ENCODE measurements at places on chromosomes 3 and 15. TPM values are rescaled to one million over a fixed set of nuclear protein-coding genes. Genes with fewer than 3 reads are reported as not detected.

- peak; percentile 31 for ATAC-seq
Measured at GRCh38 chr3:194194051-194194756, 58.3 kb downstream of the HES1 start.

DNA sequence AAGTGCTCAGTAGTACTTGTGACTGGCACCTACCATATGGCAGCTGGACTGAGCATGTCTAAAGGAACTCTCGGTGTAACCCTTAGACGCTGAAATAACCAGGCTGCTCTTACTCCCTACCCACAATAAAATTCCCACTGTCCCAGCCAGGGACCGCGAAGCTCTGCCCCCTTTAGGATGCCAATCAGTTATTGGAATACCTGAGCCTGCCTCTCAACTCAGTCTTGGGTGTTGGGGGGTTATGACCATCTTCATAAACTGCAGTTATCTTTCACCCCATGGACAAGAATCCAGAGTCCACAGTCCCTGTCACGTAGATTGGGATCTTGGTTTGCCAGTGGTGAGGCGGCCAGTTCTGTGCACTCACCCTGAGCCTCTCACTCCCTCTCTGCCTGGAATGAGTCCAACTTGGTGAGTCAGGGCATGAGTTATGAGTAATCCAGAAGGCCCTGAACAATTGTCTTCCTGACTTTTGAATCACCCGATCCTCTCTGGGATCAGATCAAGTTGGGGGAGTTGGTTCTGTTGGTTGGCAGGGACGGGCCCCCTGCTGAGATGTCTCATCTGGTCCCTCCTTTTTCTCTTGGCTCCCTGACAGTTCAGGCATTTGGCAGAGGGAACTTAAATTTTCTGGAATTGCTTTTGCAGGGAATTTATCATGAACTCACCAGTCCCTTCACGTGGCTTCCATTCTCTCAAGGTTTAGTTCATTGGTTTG is 120.1 kb upstream of the UBE2E1 start:
- ATAC-seq: peak; percentile 80

The CLSTN2 gene
- total RNA-seq: not detected

DNA sequence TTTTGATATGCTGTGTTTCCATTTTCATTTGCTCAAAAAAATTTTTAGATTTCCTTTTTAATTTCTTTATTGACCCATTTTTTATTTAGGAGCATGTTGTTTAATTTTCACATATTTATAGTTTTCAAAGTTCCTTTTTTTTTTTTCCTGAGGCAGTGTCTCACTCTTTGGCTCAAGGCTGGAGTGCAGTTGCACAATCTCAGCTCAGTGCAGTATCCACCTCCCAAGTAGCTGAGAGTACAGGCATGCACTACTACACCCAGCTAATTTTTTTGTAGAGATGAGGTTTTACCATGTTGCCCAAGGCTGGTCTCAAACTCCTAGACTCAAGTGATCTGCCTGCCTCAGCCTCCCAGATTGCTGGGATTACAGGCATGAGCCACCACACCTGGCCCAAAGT is 36.2 kb downstream of the PFN2 start:
- no peak for ATAC-seq

DNA sequence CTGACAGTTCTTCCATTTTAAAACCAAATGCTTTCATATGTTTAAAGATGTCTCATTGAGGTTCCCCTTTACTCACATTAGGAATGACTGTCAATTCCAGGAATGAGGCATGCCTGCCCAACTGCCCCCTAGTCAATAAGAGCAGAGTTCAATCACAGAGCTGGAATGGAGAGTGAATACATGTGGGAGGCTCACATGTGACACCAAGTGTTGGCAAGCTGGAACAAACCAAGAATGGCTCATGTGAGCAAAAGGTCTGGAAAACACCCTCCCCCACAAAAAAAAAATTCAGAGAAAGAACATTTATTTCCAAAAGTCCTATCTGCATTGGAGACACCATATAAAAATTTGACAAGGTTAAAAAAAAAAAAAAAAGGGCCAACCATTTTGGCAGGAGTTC is 3.7 kb downstream of the PBRM1 start:
- ATAC-seq: peak; percentile 63

GRCh38 chr15:49901321-49901720 is 217.7 kb downstream of the ATP8B4 start:
- ATAC-seq: no peak

- ATAC-seq: no peak
Measured at GRCh38 chr15:98938105-98938417, 69.5 kb downstream of the PGPEP1L start.

DNA sequence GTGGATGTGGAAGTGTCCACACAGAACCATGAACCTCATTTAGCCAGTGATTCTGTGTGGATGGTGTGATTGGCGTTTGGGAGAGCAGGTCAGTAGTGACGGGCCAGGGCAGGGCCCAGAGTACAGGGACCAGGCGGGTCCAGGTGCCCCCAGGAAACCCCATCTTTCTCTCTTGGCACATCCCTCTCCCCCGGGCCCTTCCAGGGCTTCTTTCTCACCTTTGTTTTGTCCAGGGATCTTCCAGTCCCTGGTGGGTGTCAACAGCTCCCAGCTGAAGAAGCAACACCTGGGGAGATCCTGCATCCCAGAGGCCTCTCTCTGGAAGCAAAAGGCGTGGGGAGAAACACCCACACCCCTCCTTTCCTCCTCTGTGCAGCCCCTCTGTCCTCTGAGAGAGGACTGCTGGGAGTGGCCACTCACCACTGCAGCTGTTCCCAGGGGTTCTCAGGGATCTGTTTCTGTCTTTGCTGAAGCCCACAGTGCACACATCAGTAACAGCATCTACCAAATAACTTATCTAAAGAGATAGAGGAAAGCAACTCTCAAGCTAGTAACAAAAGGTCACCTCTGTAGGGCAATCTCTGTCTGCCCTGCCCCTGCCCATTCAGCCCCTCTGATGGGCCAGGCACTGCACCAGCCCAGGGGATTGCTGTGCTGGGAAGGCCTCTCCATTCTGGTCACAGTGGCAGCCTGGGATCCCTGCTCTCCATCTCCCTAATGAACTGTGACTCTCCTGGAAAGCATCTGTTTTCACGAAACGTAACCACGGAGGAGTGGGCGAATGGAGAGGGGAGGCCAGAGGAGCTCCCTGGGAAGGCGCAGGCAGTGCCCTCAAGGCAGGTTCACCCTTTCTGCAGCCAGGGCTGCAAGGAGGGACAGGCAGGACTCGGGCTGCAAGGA is 98.3 kb upstream of the ALDH1A3 start:
- no peak for ATAC-seq

GRCh38 chr3:149507491-149508324 is 33.2 kb downstream of the TM4SF4 start:
- ATAC-seq: peak; percentile 79

The NPAP1 gene
- total RNA-seq: not detected

DNA sequence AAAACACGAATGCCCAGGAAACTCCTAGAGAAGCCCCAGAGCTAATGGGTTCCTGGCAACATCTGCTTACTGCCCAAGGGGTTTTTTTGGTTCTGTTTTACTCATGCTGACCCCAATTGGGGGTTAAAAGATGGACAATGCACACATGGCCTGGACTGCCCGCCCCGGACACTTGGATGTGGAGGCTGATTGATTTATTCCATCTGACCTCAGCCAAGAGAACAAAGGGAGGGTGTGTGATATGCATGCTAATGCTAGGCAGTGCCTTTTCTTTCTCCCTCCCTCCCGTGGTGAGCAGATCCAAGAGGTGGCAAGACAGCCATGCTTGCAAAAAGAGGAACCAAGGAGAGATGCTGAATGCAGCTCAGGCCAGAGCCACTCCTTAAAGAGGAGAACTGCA is 3.3 kb upstream of the LRTM1 start:
- no peak for ATAC-seq

- no peak for ATAC-seq
Measured at GRCh38 chr15:76345583-76345879, 9.0 kb downstream of the ISL2 start.

- no peak for ATAC-seq
Measured at GRCh38 chr15:40618906-40619305, 24.9 kb downstream of the KNL1 start.

Measured in activated T-helper 17 cell treated with anti-CD3 and anti-CD28 coated beads, Interleukin-2, amount 50 U/mL, for 72 hours (primary cell).